ENCODE measurements at places on chromosomes 2 and 18.

DNA sequence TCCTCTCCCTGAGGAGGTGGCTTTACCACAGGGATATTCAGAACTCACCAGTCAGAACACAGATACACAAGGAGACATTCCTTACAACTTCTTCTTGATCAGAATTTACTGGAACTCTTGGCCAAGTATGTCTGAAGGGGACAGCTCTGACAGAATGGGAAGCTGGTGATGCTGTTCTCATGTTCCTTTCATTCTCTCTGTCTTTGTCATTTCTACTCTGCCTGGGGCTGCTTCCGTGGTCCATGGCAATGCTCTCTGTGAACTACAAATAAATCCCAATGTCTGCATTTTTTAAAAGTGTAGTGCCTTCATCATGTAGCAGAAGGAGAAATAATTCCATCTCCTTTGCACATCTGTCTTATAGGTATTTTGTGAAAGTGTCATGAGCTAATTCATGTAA is 730.3 kb downstream of the CNTNAP5 start:
- DNase-seq, result no peak

- DNase-seq, result no peak
These were observed 2.1 kb downstream of the NDC80 start for GRCh38 chr18:2573408-2573807.

- no peak for DNase-seq
These were observed 333.2 kb downstream of the SOX11 start for GRCh38 chr2:6025391-6025790.

DNA sequence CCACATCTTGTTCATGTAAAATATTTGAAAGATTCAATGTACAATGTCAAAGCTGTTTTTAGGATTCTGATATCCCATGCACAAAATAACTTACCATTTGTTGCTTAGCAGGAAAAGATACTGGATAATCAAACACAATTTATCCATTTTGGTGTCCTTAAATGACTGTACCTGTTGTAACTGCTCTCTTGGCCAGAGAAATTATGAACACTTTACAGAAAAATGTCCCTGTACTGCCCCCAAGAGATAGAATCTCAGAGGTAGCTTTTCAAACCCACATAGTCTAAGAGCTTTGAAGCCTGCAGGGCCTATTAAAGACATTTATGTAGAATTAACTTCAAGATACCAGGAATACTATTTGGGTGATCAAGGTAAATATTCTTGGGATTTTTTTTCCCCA is 12.2 kb upstream of the ME2 start:
- DNase-seq, result no peak

DNA sequence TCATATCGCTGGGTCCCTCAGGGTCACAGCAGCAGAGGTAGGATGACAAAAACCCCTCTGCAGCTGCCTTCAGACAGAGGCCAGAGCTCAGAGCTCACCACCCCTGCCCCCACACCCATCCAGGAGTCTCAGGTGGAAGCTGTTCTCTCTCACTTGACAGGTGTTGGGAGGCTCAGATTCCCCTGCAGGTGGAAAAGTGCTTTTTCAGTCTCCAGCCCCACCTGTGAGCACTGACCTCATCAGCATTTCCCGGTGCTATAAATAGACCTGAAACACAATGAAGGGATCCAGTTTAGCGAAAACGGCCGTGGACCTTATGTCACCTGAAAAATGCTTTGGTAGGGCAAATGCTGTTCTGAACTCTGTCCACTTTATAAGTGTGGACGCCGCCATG is 254.9 kb downstream of the NDUFA10 start:
- no peak for DNase-seq

- DNase-seq, result no peak
These were observed 118.4 kb downstream of the MEIS1 start for GRCh38 chr2:66553370-66553769.

GRCh38 chr2:25385910-25386309 is 44.2 kb upstream of the DNMT3A start:
- no peak for DNase-seq

DNA sequence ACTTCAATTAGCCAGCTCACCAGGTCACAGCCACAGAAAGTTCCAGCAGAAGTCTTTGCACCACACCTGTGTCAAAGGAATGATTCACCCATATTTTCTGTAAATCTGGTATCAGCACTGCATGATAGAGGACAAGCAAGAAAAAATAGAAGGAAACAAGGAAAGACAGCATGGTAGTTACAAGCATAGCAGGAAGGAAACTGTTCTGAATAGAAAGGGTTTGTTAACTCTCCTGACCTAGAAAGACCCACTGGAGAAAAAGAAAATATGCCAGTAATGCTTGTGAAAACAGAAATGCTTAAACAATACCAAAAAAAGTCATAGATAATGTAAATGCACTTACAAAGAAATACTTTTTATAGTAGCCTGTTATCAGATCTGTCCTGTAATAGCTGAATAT is 40.8 kb downstream of the SCRN3 start:
- DNase-seq, result no peak

- DNase-seq, result no peak
These were observed 116.0 kb upstream of the PELI1 start for GRCh38 chr2:64260093-64260803.

DNA sequence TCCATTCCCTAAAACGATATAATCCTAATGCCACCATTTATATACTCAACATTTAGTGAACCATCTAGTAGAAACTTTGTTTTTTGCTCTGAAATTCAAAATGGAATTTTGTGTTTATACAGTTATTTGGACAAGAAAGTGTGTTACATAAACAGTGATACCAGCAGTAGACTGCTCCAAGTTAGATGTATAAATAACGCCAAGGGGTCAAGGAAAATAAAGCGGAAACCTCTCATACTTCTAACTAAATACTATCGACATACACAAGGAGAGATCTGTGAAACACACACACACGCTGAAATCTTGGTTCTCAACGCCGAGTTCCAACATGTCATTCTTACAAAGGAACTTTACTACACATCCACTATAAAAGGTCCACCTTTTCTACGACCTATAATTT is 1.2 kb downstream of the TXNL1 start:
- no peak for DNase-seq

DNA sequence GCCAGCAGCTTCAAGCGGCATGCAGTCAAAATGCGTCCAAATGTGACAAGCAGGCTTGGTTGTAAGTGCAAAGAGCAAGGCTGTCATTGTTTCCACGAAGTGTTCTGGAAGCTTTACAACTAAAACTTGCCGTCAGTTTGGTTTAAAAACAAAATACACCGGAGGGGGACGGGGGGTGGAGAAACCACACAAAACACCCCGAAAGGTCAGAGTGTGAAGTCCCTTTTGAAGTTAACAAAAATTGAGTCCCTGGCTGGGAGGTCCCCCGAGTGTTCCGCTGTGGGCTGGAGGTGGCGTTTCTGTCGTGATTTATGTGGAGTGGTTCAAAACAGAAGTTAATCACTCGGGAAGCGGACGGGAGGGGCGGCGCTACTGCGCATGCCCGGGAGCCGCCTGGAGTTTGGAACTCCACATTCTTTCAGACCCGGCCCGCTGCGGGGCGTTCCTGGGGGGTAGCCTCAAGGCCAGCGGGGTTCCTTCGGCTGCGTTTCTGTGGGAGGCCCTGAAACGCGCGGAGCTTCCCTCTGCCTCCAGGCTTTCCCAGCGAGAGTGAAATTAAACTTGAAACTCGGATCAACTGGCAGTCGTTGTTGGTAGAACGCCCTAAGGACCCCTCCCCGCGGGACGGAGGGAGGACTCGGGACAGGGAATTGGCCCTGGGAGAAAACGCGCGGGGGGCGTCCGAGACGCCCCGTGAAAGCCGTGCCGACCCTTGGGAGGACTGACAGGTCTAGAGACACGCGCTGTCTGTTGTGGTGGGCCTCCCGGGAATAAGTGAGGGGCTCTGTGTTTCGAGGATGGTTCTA is 1.4 kb downstream of the TGIF1 start:
- DNase-seq, result peak; percentile 89

- no peak for DNase-seq
These were observed 69.9 kb downstream of the RHBDD1 start for GRCh38 chr2:226905718-226906117.

- no peak for DNase-seq
These were observed 776 bp downstream of the MOGS start for GRCh38 chr2:74464406-74464805.

DNA sequence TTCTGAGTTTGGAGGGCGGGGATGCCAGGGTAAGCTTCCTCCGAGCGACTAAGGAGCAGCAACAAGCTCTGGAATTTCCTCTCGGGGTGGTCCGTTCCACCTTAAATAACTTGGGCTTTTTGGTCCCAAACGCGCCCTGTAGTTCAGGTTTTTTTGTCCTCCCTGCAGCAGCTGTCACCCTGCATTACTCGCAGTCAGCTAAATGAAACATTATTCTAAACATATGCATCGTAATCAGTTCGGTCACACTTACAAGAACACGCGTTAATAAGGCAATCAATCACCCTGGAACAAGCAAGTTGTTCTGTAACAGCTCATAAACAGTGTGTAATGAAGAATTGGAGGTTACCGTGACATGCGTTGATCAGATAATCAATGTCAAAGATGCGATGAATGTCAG is 8.3 kb downstream of the EVX2 start:
- DNase-seq, result no peak

- peak; percentile 47 for DNase-seq
These were observed at the start of gene MTERF4 for GRCh38 chr2:241102239-241102803. TSS of gene MTERF4 (minus strand) at chr2:241102287. CDS start at chr2:241102273, 14 bp downstream.

- no peak for DNase-seq
These were observed 103.1 kb downstream of the INO80D start for GRCh38 chr2:205982776-205983327.

DNA sequence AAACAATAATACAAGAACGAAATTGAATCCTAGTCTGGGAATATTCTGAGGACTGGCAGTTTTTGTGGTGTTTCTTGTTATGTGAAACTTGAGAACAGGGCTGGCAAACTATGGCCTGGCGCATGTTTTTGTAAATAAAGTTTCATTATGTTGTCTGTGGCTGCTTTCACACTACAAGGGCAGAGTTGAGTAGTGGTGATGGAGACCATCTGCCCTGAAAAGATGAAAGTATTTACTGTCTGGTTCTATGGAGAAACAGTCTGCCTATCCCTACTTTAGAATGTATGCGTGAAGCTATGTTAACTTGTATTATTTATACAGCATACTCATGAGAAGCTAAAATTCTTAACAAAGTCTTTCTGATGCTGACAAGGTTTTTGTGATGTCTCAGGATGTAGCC is 351.9 kb downstream of the LRRTM1 start:
- DNase-seq, result no peak

GRCh38 chr2:134623046-134623445 is 95.8 kb downstream of the TMEM163 start:
- DNase-seq, result no peak

GRCh38 chr18:306608-307255 is 38.9 kb upstream of the THOC1 start:
- no peak for DNase-seq

DNA sequence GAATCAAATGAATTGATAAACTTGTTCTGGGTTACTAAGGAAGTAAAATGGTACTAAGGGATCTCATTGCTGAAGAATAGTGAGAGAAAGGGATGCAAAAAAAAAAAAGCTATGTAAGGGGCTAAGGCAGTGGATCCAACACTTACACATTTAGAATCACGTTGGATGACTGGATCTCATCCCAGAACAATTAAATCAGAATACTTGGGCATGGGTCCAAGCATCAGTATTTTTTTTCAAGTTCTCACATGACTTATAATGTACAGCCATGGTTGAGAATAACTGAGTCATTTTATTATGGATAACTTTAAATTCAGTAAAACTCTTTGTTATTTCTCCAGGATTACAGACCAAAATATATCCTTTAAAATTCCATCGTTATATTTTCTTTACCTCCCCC is 8.5 kb downstream of the DSC1 start:
- no peak for DNase-seq

GRCh38 chr18:13258921-13259320 is 40.4 kb downstream of the LDLRAD4 start:
- DNase-seq, result no peak

DNA sequence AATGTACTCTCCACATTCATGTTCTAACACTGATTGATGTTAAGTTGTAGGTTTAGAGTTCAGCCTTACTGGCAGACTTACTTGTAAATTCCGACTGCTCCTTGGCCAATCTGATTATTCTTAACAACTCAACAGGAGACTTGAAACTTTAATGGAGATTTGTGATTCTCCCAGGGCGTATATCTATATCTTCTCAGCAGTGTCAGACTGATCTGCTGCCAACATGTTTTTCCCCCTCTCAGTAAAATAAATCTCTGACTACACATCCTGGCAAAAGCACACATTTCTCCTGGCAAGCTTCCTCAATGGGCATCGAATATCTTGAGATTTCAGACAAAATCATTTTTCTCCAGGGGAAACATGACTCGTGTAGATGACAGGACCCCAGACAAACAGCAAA is 1041.2 kb downstream of the DPP10 start:
- no peak for DNase-seq

DNA sequence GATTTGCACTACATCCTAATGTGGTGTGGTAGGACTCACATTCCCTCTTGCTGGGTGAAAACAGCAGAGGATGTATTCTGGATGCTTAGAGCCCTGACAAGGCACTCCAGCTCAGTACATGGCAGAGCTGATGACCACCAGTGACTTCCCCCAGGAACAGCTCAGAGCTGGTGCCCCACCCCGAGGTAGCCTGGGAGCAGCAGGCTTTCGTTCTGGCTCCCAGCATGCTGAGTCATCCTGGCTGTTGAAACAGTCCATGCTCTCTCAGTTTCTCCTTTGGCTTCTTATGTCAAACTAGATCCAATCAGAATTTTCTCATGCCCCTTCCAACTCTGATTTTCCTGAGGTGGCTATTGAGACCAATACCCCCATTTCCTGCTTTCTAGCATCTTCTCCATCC is 438.2 kb downstream of the NBAS start:
- no peak for DNase-seq

All from smooth muscle cell of the brain vasculature (primary cell).